Fibroblast of skin of left biceps (primary cell): ENCODE measurements at places on chromosomes 7 and 10.
A peak's percentile ranks its signal among the peaks of the same experiment; 100 is the strongest.

GRCh38 chr10:46240684-46241565 lies 45.9 kb upstream of the ANTXRL start:
- DNase-seq, result no peak

GRCh38 chr7:103114576-103115008 lies 34.3 kb downstream of the NAPEPLD start:
- no peak for DNase-seq

- DNase-seq, result no peak
These were observed 1.1 kb downstream of the CCDC126 start for GRCh38 chr7:23598296-23598695.

GRCh38 chr7:152145853-152146466 lies 120.5 kb downstream of the GALNT11 start:
- DNase-seq, result peak; percentile 8

DNA sequence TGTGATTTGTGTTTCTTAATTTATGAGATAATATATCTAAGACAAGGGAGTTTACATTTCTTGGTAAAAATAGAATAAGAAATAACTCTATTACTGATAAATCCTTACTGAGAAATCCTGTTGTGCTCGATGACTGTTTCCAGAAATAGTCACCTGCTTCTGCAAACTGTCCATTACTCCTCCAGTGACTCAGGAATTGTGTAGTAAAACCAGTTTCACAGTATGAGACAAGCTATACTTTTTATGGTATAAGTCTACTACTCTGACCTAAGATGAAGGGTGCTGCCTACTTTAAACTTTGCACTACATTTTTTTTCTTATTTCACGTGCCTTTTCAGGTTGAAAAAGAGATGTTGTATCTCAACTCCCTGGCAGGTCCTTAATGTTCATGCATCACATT lies 6.8 kb upstream of the ANKRD22 start:
- no peak for DNase-seq

DNA sequence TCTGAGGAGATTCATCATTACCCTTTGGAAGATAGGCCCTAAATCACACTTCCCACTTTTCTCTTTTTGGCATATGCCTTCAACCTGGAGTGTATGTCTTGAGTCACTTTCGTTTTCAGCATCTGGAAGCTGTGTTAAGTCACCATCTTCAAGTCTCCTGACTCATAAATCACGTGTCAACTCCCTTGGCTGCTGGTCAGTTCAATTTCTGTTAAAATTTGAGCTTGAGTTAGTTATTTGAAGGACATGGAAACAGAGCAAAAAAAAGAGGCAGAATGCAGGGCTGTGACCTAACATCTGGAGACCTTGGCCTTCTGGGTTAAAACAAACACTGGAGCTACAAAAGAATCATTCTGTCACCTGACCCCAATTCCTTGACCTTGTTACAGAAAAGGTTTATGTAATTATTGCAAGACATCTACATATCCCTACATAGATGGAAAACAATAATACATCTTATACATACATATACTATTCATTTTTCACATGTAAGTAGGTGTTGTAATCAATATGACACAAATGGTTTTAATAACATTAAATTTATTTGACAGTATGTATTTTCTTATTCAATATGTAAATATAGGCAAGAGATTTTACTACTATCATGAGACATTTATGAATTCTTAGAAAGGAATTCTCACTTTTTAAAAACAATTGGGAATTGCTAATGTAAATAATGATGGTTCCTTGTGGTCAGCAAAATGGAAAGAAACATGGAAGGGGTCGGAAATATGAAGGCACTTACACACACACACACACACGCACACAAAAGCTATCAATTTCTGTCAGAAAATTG lies 169.7 kb upstream of the PHYHIPL start:
- peak; percentile 32 for DNase-seq

DNA sequence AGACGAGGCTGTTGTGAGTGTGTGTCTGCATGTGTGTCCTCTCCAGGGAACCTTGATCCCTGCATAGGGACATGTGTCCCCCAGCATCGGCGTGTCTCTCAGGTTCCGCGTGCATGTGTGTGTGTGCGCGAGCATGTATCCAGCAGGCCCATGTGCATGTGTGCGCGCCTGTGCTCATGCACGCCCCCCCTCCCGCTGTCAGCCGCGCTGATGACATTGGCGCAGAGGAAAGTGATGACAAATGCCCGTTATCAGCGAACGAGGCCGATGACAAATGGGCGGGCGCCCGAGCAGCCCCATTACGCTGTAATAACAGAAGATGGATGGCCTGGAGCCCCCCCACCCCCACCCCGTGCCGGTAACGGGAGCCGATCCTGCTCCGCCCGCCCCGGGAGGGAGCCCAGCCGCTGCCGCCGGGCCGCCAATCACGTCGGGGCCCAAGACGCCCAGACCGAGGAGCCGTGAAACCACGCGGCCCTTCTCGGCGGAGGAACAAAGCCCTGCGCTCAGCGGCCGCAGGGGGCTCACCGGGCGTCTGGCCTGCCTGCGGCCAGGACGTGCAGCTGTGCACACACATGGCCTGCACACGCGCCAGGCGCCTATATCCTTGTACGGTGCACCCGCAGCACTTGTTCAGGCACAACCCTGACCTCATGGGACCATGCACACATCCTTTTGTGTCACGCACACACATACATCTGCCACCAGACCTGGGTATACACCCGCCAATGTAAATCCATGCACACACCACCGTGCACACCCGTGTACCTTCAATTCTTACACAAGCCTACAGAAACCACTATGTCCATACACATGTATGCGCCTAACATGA lies 21.5 kb downstream of the POLL start:
- no peak for DNase-seq
